ENCODE measurements at places on chromosomes 6 and 20. TPM values are rescaled to one million over a fixed set of nuclear protein-coding genes. Genes with fewer than 3 reads are reported as not detected.

ECT2L gene
- total RNA-seq = not detected

GUCA1A gene
- not detected for total RNA-seq

NCOA3 gene
- total RNA-seq = 33.7 TPM

NKAIN2 gene
- total RNA-seq = not detected

GRIK2 gene
- total RNA-seq = 0.47 TPM

SLC22A23 gene
- 8.3 TPM for total RNA-seq

PROKR2 gene
- not detected for total RNA-seq

TUBB1 gene
- 0.24 TPM for total RNA-seq

GRCh38 chr6:35311390-35312075 lies 13.9 kb downstream of the DEF6 start:
- no peak for DNase-seq

DNA sequence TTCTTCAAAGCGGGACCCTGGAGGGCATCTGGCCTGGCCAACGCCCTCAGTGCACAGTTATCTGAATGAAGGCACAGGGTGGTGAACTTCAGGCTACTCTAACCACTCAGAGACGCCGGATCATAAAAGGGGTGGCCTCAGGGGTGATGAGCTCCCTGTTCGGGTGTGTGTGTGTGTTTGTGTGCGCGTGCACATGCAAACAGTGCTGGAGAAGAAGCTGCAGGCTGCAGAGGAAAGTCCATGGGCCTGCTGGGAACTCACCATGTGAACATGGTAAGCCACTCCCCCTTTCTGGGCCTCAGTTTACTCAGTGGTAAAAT lies 42.0 kb downstream of the KIAA1755 start:
- DNase-seq = no peak

- no peak for DNase-seq
Observed at GRCh38 chr6:33168639-33169038, 23.6 kb downstream of the COL11A2 start.

GRCh38 chr6:138035070-138035469 lies 72.1 kb downstream of the PERP start:
- DNase-seq = no peak

DNA sequence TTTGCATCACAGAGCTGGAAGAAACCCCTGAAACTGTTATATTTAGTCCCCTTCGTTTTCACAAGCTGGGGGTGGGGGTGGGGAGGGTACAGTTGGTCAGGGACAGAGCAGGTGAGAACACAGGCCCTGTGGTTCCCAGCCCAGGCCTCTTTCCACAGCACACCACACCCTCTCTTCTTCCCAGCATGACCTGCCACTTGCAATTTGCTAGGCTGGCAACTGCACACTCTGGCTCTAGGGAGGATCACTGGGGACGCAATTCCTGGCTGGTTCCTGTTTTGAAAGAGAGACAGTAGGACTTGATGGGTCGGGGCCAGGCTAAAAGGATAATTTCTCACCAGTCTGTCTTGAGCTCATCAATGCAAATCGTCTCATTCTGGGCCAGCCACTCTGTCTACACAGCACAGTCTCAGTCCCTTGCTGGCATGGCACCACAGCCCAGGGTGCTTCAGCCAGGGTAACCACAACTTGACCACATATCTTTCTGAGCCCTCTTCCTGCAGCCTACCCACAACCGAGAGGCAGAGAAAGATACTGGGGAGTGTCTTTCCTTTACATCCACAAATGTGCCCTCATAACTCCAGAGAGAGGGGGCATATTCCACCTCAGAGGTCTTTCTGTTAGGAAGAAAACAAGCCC lies 41.7 kb upstream of the EMILIN3 start:
- no peak for DNase-seq

- no peak for DNase-seq
Observed at GRCh38 chr20:41353530-41353929, 12.9 kb downstream of the LPIN3 start.

DNA sequence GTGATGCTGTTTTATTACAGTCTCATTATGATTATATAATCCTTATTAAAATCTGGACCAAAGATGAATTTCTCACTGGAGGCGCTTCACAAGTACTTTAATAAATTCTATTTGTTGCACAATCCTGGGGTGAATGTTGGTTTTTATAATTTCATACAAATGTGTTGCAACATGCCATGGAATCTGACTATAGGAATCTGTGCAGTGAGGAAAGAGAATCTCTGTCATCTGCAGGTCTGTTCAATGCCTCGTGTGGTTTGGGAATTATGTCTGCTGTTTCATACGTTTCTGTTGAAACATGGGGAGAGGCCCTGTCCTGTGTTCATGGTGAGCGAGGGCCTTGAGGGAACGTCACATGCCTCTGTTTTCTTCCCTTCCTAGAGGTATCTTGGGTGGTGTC lies 277.3 kb downstream of the CDH4 start:
- DNase-seq = no peak

DNA sequence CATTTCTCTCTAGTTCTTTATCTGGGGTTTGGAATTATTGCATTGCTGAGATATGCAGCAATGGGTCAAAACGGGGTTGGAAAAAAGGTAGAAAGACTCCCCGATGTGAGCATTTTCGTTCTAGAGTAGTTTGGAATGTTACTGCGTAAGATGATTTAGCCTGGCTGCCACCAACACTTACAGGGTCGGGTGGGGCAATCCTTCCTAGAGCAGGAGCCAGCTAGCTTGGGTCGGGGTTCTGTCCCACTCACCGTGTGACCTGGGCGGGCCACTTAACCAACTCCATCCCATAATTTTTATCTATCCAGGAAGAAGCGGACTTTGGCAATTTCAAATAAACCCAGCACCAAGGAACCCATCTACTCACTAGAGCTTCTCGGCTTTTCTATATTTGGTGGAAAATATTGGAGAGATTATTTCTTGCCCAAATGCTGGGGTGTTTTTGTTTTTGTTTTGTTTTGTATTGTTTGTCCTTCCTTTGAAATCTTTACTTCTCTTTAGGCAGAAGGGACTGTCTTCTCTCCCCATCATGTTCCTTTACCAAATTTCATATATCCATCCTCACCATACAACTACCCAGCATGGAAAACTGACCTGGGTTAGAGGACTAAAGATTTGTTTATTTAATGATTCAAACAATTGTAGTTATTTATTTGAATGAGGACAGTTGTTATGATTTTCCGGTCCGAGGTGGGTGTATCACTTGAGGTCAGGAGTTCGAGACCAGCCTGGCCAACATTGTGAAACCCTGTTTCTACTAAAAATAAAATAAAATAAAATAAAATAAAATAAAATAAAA lies 72.4 kb downstream of the GPX5 start:
- no peak for DNase-seq

DNA sequence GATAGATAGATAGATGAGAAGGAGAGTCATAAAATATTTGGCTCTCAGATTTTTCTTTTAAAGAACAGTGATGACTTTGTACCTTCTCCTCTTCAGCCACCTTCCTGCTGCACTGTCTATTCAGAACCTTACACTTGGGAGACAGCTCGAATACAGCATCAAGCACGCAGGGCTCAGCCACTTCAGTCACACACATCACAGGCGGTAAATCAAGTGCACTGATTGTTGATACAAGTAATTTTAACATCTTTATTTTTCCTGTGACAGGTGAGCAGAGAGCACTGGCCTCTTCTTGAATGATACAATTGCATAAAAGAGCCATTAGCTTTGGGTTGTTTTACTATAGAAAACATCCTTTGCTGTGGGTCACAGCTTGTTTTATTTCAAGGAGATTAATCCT lies 1118.5 kb upstream of the EYS start:
- no peak for DNase-seq

DNA sequence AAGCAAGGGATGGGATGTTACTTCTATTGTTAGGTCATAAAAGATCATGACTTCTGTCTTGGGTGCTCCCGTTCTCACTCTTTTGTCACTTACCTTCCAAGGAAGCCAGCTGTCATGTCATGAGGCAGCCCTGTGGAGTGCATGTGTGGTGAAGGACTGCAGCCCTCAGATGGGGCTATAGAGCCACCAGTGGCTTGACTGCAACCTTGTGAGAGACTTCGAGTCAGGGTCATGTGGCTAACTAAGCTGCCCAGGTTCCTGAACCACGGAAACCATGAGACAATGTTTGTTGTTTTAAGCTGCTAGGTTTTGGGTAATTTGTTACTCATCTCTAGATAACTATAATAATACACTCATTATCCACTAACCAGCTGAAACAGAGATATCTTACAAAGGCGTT lies 477.1 kb downstream of the BTBD3 start:
- no peak for DNase-seq
